Osteocyte (in vitro differentiated cells): ENCODE measurements at places on chromosomes 5 and 9. TPM values are rescaled to one million over a fixed set of nuclear protein-coding genes. Genes with fewer than 3 reads are reported as not detected.

- no peak for DNase-seq
Measured at GRCh38 chr9:92059661-92060060, 55.6 kb downstream of the SPTLC1 start.

SHOC1 gene
- total RNA-seq: not detected in 2 replicates

TMEM174 gene
- not detected in 2 replicates for total RNA-seq

ARSI gene
- 0.51 and 0.81 TPM in 2 replicates for total RNA-seq
